Astrocyte (in vitro differentiated cells and primary cell): ENCODE measurements at places on chromosomes 3 and 15. TPM values are rescaled to one million over a fixed set of nuclear protein-coding genes. Genes with fewer than 3 reads are reported as not detected.
A peak's percentile ranks its signal among the peaks of the same experiment; 100 is the strongest.

- H3K36me3 ChIP-seq: no peaks in the 10 kb centered on the region
- no peaks in the 10 kb centered on the region for H3K27me3 ChIP-seq
- H3K4me3 ChIP-seq: no peak overlapping the region
- DNase-seq: no peak
- no peak overlapping the region for H3K27ac ChIP-seq
- H3K4me1 ChIP-seq: no peaks in the 10 kb centered on the region
These were observed 190.7 kb upstream of the GBE1 start for GRCh38 chr3:81952141-81952540.

ADAMTS17 gene
- 0.14 and 0.27 TPM in 2 replicates for total RNA-seq

MYZAP gene
- 0.41 TPM in 1 of 2 replicates, not detected in the other for total RNA-seq

SAMD7 gene
- total RNA-seq: not detected in 2 replicates

DNA sequence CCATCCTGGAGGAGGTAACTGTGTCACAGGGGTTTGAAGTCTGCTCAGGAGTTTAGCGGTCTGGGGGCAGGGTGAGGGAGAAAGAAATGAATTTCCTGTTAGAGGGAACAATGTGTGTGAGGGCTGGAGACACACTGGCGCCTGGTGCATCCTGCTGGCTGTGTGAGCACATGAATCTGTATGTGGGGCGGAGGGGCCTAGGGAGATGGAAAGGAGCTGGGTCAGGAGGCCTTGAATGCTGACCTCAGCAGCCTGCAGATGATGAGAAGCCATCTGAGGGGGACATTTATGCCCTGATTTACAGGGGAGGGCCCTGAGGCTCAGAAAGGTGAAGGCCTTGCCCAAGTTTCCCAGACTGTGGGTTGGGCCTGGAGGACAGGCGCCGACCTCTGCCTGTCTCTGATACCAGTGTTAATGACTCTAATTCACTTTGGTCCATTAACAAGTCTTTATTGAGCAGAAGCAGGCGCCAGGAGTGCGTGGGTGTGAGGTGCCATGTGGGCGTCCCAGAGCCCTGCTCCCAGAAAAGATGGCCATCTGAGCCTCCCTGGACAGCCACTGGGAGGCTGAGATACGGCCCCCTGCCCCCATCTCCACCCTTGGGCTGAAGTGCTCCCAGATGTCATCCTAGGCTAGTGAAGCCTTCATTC, 34.8 kb downstream of the LINGO1 start:
- H3K4me1 ChIP-seq: no peaks in the 10 kb centered on the region
- no peak for DNase-seq
- no peak overlapping the region for H3K27ac ChIP-seq
- no peaks in the 10 kb centered on the region for H3K27me3 ChIP-seq
- H3K4me3 ChIP-seq: no peak overlapping the region
- no peaks in the 10 kb centered on the region for H3K36me3 ChIP-seq

DNA sequence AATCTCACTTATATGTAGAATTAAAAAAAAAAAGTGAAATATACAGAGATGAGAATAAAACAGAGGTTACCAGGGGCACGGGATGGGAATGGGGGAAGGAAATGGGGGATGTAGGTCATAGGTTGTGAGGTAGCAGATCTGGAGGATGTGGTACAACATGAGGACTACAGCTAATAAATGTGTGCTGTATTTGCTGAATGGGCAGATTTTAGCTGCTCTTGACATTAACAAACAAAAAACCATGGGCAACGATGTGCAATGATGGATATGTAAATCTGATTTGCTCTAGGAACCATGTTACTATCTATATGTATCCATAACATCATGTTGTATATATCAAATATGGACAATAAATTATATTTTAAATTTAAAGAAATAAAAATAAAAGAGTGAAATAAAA, 87.4 kb downstream of the FGF12 start:
- no peak overlapping the region for H3K27ac ChIP-seq
- H3K36me3 ChIP-seq: no peaks in the 10 kb centered on the region
- no peaks in the 10 kb centered on the region for H3K27me3 ChIP-seq
- DNase-seq: no peak
- no peaks in the 10 kb centered on the region for H3K4me1 ChIP-seq

FBXL2 gene
- 23.3 and 25.6 TPM in 2 replicates for total RNA-seq

TRPM1 gene
- total RNA-seq: not detected in 2 replicates

PLCL2 gene
- 3.1 and 3.9 TPM in 2 replicates for total RNA-seq

DNA sequence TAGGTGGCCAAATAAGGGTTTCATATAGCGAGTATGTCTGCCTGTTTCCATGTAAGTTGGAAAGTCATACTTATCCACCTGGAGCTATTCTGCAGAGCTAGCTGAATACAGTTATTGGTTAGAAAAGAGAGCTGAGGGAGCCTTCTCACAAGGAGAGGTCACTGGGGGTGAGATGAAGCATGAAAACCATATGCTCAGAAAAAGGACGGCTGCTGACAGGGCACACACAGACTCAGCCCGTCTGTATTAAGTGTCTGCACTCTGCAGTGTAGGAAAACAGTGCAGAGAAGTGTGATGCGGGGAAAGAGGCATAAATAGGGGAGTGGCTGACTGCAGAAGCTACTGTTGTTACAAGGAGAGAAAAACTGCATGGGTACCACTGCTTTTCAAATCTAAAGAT, 58.2 kb downstream of the C3orf70 start:
- no peak overlapping the region for H3K4me3 ChIP-seq
- no peaks in the 10 kb centered on the region for H3K36me3 ChIP-seq
- no peak overlapping the region for H3K27ac ChIP-seq
- H3K27me3 ChIP-seq: no peaks in the 10 kb centered on the region

- peak overlapping the region; percentile 26 for H3K27ac ChIP-seq
- H3K4me3 ChIP-seq: no peak overlapping the region
- peaks cover 8% of the 10 kb centered on the region for H3K4me1 ChIP-seq
- DNase-seq: peak; percentile 63
- peaks cover 13% of the 10 kb centered on the region for H3K36me3 ChIP-seq
These were observed 113.9 kb downstream of the OXNAD1 start for GRCh38 chr3:16378920-16379319.

ZNF609 gene
- 38.5 and 40.8 TPM in 2 replicates for total RNA-seq
